Naive thymus-derived CD8-positive, alpha-beta T cell (primary cell): ENCODE measurements at places on chromosomes 7 and 10.

- DNase-seq: no peak
Measured at GRCh38 chr7:42192851-42193461, 44.1 kb downstream of the GLI3 start.

DNA sequence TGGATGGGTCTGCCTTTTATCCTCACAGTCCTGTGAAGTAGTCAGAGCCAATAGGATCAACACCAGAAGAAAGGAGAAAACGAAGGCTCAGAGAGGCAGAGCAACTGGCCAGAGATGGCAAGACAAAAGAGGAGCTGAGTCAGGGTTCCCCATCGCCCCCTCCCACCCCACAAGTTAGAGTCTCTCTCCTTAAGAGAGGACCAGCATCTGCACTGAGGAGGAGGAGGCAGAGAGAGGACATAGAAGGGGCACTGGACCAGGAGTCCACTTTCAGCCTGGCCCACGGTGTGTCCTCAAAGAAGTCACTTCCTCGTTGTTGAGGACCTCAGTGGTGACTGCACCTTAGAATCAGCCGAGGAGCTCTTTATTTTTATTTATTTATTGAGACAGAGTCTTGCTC is 11.6 kb downstream of the SPOCK2 start:
- DNase-seq: no peak

DNA sequence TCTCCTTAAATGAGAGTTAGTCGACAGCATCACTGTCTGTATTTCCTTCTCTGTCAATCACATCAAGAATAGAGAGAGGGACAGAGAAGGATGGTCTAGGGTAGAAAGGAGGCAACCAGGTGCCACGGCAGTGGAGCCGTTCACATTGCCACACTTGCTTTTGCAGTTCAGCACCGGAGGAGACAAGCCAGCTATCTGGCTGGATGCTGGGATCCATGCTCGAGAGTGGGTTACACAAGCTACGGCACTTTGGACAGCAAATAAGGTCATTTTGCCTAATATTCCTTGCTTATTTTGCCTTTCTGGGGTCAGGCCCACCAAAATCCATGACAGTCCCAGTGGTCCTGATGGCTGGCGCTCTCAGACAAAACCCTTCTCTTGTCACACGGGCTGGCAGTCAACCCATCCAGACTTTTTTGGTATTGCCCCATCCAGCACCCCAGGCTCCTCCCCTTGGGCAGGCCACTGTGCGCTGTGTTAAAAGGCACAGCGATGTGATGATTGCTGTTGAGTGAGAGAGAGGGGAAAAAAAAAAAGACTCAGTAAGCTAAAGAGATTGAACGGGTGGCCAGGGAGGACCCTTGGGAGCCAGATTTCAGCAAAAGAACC is 8.4 kb downstream of the CPA2 start:
- no peak for DNase-seq

- peak; percentile 76 for DNase-seq
Measured at GRCh38 chr7:2698581-2699288, 10.7 kb downstream of the AMZ1 start.
